NCI-H187 treated with DMSO at 0.1 percent for 48 hours (cell line): ENCODE measurements at places on chromosomes 4 and X.

DNA sequence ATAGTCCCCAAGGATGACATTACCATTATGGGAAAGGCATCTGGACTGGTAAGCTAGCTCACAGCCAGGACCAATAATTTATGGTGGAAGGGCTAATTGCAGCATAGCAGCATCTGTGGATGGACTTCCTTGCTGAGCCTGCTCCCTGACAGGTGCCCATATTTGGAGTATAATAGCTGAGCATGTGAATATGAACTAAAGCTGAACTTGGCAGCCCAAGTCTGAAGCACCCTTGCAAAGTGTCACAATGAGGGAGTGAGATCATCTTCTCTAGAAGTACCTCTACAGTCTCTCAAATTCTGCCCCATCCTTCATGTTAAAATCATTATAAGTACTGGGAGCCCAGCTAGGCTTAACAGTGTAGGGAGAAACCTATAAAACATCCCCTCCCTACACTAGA lies 128.2 kb upstream of the INPP4B start:
- no peak for DNase-seq

DNA sequence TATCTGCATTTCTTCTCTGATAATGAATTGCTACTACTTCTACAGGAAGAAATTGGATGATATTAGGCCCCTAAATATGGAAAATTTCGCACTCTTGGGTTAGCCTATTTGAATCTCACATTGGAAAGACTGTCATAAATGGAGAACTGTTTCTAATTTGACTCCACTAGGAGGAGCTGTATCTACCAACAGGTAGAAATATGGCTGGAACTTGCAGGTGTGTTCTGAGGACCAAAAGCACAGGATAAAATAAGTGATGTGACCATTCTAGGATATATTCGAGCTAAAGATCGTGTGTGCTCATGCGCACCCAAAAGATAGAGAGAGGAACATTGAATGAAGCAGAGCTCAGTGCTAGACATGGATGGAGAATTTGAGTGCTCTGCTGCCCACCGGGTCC lies 4.8 kb upstream of the NKAP start:
- DNase-seq = no peak

DNA sequence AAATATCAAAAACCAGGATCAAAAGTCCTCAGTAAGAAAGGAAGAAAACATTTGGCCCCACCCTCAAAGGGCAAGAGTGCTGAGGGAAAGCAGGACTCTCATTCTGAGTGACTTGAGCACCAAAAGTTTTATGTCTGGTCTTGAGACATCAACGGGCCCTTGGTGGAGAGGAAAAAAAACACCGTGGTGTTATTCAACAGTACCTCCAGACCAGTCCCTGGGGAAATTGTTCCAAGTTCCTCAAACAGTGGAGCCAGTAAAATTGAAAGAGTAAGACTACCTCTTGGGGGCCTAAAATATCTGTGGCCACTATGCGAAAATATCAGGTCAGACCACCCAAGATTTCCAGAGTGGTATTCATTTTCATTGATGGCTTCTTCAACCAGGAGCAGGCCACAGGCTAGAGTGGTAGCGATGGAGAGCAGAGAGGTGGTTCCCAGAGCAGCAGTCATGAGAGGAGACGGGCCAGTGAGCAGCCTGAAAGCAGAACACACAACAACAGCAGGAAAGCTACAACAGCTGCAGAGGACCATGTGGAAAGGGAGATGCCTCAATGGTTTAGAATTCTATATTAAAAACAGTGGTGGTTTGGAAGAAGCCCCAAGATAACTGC lies 63.7 kb upstream of the RPL34 start:
- no peak for DNase-seq

DNA sequence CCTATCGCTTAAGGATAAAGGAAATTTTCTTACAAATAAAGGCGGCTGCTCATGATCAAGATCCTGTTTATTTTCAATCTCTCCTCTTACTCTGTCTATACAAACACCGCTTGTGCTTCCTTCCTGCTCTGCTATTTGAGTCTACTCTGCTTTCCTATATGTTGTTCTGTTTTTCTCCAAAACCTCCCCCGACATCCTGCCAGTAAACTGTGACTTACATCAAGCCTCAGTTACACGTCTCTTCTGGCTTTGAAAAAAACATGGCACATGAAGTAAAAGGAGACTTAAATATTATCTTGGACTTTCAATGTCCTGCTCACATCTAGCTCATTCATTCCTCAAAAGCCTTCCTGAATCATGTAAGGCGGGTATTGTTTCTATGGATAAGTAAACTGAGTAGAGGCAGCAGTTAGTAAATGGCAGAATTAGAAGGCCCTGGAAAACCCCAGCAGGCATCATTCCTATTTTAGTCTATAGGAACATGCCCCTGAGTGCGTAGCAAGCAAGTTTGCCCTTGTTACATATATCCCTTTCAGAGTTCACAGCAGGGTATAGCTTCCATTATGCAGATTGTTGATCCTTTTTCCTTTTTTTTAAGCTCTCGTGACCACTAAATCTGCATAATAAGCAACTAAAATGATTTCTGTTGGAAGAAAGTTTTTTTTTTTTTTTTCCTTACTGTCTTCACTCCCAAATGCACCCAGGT lies 280.1 kb downstream of the RAPGEF2 start:
- no peak for DNase-seq

GRCh38 chrX:154490021-154490413 lies 412 bp downstream of the SLC10A3 start:
- no peak for DNase-seq

DNA sequence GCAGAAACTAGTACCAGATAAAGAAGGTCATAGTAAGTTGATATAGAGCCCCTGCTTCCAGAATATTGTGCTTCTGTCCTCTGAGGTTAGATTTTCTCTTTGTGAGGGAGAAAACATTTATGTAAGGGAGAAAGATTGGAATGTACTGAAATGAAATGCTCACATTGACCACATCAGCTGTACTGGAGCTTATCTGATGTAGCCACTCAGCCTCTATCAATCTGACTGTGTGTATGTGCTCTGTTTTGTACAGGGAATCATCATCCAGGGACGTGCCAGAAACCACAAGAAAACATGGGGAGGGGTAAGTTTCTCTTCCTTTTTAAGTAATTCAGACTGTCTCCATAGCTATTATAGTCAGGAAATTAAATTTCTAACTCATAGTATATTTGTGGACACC lies 56.8 kb downstream of the PRRG1 start:
- no peak for DNase-seq

DNA sequence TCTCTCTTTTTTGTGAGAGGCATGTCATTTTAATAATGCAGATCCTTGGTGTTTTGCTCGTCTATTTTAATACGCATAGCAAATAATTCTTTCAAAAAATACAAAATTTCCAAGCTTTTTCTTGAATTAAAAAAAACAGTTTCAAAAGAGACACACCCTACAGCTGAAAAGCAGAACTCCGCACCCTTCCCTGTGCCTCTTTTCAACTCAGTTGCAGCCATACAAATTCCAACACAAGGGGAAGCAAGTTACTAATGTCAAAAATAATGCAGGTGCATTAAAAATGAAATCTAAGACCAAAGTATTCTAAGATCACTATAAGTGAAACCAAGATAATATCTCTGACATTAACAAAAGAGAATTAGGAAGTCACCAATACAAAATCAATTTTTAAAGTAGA lies 66.6 kb downstream of the NR3C2 start:
- no peak for DNase-seq

GRCh38 chrX:97252111-97252510 lies 368.4 kb downstream of the RPA4 start:
- no peak for DNase-seq

- no peak for DNase-seq
Observed at GRCh38 chr4:130336585-130337217, 1240.7 kb downstream of the C4orf33 start.

DNA sequence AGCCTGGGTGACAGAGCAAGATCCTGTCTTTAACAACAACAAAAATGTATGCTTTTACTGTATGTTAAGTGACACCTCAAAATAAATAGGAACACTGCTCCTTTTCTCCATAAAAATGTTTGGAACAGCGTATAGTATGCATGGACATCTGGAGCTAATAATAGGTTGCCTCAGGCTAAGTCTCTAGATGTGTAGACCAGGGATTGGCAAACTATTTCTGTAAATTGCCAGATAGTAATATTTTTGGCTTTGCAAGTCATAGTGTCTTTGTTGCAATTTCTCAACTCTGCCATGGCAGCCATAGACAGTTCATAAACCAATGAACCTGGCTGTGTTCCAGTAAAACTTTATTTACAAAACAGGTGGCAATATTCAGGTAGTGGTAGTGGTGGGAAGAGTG lies 76.6 kb upstream of the CBLL2 start:
- no peak for DNase-seq

DNA sequence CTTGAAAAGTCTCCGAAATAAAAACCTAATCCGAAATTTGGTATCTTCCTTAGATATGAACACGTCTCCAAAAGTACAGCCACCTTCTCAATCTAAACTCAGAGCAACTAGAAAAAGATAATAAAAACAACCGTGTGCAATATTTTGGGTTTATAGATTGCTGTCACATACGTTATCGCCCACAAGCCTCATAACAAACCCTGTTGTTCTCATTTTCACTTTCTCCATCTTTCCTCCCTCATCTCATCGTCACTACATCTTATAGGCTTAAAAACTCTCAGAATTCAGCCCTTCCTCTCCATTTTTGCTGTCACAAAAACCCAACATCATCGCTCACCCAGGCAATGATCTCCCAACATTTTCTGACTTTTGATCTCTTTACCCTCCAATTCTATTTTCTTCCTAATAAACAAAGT lies 448 bp upstream of the SCFD2 start:
- no peak for DNase-seq

GRCh38 chr4:155889031-155889793 lies 14.3 kb upstream of the TDO2 start:
- DNase-seq = no peak

- DNase-seq = no peak
Observed at GRCh38 chr4:109432696-109433095, 919 bp upstream of the SEC24B start.

DNA sequence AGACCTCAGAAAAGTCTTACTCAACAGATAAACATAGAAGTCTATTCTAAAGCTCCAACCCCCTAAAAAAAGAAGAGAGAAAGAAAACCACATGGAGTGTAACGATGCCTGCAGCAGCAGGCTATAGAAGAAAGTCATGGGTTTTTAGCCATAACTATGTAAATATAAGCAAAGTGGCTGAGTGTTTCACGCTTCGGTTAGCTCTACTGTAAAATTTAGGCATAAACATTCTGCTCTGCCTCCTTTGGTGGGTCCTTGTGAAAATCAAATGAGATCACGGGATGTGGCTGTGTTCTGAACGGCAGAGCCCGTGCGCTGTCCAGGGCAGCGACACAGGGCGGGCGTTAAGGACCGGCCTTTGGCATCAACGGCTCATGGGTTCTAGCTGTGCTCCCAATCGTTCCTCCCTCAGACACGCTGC lies 78.4 kb downstream of the IRF2 start:
- DNase-seq = peak; percentile 34

GRCh38 chrX:144586756-144587155 lies 660.5 kb upstream of the SPANXN1 start:
- no peak for DNase-seq

- no peak for DNase-seq
Observed at GRCh38 chr4:185237175-185237574, 27.8 kb downstream of the SNX25 start.

- DNase-seq = no peak
Observed at GRCh38 chrX:68708503-68709290, 61.2 kb downstream of the STARD8 start.

DNA sequence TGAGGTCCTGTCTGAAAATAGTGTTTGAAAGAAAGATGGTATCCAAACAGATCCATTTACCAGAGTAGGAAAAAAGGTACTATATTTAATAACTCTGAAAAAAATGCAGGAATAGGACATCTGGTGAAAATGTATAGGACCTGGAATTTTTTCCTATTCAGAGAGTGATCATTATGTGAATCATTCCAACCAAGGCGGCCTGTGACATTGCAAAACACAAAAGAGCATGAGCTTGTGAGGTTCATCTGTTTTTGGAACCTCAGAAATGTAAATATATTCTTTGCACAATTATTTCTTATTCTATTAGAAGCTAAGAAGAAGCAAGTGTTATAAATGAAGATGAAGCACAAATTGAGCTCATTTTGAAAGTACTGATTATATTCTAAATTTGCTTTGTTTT lies 2.0 kb downstream of the C4orf51 start:
- DNase-seq = no peak

GRCh38 chr4:171588051-171588545 lies 225.1 kb upstream of the GALNTL6 start:
- no peak for DNase-seq

GRCh38 chr4:82758701-82759685 lies 39.6 kb downstream of the SCD5 start:
- peak; percentile 55 for DNase-seq

DNA sequence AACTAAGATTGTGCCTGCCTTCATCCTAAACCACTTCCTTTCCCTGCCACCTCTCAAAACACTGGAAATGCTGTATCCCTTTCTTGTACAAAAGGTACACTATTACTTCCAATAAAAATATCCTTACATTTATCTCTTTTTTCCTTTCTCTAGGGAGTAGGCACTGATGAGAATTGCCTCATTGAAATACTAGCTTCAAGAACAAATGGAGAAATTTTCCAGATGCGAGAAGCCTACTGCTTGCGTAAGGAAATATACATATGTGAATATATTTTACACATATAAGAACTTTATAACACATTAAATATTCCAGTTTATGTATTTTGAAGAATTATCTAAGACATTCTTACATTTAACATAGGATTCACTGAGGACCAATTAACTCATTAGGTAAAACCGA lies 71.7 kb downstream of the ANXA10 start:
- DNase-seq = no peak

- no peak for DNase-seq
Observed at GRCh38 chr4:5952975-5953951, 60.4 kb upstream of the CRMP1 start.

DNA sequence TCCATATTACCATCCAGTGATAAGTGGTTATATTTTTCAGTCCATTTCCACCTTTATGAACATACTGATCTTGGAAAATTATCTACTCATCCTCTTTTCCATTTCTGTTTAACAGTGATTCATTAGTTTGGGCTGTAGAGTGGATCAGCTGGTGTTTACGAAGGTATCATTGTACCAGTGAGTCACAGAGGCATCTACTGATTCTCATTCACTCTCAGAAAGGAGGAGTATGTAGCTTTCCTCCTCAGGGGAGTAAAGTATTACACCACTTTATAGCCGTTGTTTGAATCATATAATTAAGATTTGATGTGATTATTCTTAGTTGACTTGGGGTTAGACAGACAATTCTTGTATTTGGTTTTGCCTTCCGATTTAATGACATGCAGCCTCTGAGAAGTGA lies 74.7 kb downstream of the GALNT7 start:
- no peak for DNase-seq

- DNase-seq = no peak
Observed at GRCh38 chrX:40152741-40153344, 55.1 kb upstream of the BCOR start.

DNA sequence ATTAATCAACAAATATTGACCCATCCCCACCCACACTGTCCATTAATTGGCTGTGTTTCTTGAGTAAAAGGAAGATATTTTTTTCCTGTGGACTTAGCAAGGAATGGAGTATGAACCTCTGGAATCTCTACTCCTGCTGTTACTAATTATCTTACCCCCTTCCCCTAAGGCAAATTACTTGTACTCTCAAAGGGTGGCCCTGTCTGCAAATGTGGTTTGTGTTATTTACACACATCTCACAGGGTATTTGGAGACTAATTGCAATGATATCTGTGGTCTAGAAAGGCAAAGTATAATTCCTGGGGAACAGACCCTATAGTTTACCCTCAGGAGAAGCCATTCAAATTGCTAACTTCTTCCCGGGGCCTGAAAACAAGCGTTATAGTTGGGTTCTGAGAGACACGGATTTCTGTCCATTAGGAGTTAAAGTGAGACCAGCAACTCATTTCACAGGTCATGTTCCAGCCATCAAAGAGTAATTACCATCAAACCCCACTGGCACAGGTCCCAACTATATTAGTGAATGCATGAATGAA lies 133.0 kb upstream of the RASGEF1B start:
- DNase-seq = no peak
